ENCODE measurements at places on chromosomes 7 and 10.

GRCh38 chr10:535952-536351 lies 153.5 kb downstream of the DIP2C start:
- no peak for DNase-seq

DNA sequence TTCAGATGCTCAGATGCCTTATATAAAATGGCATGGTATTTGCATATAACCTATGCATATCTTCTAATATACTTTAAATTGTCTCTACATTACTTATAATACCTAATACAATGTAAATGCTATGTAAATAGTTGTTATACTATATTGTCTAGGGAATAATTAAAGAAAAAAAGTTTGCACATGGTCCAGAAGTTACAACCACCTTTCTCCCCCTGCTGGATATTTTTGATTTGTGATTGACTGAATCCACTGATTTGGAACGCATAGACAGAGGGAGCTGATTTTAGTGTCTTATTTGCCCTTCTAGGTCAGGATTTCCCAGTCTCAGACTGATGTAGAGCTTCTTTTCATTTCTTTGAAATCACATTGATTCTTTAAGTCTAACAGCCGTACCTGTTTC lies 31.8 kb downstream of the MDFIC start:
- no peak for DNase-seq

GRCh38 chr10:129963641-129964501 lies at the start of gene EBF3:
EBF3 (minus strand) TSS chr10:129964274; CDS start chr10:129963768, 506 bp downstream.
- no peak for DNase-seq

DNA sequence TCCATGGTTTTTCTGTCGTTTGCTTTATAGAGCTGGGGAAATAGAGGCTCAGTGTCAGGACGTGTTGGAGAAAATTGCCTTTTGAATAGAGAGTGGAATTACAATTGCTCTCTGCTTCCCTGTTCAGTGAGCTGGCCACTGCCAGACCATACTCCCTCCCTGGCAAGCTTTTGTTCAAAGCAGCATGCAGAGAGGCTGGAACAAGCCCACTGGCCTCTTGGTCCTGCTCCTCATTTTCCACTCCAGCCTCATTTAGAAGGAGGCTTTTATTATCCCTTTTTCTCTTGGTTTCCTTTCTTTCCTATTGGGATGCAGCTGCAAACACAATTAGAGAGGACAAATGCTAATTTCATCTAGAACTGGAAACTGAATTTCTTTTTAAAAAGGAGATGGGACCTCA lies 302.2 kb upstream of the PODXL start:
- no peak for DNase-seq

- no peak for DNase-seq
Measured at GRCh38 chr10:11406746-11407145, 204.7 kb downstream of the USP6NL start.

GRCh38 chr7:92705831-92706230 lies 115.6 kb upstream of the FAM133B start:
- DNase-seq = no peak

DNA sequence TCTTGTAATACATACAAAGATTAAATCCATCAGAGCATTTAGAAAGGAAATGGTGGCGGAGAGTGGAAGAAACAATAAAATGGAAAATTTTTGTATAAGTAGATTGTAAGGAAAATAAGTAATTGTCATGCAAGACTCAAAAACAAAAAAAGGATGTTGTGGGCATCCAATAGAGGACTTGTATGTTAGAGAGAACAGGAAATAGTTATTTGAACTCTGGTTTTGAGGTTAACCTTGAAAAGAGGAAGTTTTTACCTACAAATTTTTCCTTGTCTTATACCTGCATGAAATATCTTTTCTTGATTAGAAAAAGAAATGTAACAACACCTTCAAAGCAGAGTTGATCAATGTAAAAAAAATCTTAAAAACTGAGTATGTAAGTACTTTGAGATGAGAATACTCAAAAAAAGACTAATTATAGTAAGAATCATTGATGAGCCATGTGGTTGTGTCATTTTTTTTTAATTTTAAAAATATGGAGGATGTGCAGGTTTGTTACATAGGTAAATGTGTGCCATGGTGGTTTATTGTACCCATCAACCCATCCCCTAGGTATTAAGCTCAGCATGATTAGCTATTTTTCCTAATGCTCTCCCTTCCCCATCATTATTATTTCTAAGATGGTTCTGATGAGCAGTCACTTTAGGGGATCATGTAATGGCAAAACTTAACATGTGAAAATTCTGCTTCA lies 11.9 kb downstream of the TMEM106B start:
- DNase-seq = no peak

Data from stimulated activated CD4-positive, alpha-beta T cell treated with anti-CD3 and anti-CD28 coated beads, TNF-alpha, amount 100 ng/mL, for 48 hours (primary cell).